Lower leg skin (tissue), 4 donors: ENCODE measurements at places on chromosomes 5 and 9.

- no peak for DNase-seq
Measured at GRCh38 chr5:96952974-96953730, 17.3 kb downstream of the LNPEP start.

GRCh38 chr9:2039294-2040180, 24.4 kb downstream of the SMARCA2 start:
- no peak for DNase-seq

DNA sequence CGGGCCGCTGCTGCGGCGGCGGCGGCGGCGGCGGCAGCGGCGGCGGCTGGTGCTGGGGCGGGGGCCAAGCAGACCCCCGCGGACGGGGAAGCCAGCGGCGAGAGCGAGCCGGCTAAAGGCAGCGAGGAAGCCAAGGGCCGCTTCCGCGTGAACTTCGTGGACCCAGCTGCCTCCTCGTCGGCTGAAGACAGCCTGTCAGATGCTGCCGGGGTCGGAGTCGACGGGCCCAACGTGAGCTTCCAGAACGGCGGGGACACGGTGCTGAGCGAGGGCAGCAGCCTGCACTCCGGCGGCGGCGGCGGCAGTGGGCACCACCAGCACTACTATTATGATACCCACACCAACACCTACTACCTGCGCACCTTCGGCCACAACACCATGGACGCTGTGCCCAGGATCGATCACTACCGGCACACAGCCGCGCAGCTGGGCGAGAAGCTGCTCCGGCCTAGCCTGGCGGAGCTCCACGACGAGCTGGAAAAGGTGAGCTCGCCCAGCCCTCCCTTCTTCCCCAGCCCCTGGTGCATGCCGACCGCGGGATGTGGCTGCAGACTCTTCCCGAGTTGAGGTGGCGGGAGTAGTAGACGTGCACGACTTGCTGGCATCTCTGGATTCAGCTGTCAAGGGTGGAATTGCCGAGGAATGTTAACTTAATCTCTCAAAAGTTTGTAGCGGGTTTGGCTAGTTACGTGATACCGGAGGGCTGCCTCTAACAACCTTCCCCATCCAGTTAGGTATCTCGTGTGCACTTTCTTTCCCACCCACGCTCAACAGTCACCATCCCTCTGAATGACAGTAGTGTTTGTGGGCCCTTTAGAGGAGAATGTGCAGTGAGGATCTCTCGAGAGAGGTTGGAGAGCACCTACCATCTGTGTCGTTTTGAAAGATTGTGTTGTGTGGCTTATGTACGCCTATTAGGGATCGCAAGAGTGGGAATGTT, 932 bp downstream of the SLC12A2 start:
- DNase-seq, result peak; percentile 85

DNA sequence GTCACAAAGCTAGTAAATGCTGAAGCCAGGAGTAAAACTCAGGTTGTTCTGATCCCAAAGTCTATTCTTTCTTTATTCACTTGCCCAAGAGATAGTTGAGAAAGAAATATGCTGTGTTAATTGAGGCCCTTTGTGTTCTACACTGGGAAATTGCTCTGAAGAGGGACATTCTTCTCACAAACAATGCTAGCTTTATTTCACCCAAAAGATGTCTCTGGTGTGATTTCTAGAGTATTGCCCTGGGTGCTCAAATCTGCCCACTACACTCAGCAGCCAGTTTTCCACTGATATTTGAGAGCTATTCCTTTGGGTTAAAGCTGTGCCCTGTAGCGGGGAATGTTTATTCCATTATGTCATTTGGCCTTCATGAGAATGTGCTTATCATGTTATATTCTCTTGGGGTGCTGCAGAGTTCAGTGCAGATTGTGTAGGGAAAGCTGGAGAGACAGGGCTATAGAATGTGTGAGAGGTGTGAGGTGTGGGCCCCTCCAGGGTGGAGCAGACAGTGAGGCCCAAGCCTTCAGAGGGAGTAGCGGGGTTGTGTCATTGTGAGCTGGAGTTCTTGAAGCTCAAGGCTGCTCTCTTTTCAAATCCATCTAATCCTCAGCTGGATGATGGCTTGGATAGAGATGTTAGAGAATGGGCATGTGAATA, 21.0 kb upstream of the C5orf63 start:
- DNase-seq, result no peak

- no peak for DNase-seq
Measured at GRCh38 chr5:113276001-113276400, 158.8 kb downstream of the TSSK1B start.

- DNase-seq, result no peak
Measured at GRCh38 chr5:149358868-149359495, 1.1 kb downstream of the PCYOX1L start.
